ENCODE measurements at places on chromosomes 6 and 20.

- DNase-seq: no peak
Measured at GRCh38 chr20:58756450-58756775, 63.8 kb downstream of the NPEPL1 start.

DNA sequence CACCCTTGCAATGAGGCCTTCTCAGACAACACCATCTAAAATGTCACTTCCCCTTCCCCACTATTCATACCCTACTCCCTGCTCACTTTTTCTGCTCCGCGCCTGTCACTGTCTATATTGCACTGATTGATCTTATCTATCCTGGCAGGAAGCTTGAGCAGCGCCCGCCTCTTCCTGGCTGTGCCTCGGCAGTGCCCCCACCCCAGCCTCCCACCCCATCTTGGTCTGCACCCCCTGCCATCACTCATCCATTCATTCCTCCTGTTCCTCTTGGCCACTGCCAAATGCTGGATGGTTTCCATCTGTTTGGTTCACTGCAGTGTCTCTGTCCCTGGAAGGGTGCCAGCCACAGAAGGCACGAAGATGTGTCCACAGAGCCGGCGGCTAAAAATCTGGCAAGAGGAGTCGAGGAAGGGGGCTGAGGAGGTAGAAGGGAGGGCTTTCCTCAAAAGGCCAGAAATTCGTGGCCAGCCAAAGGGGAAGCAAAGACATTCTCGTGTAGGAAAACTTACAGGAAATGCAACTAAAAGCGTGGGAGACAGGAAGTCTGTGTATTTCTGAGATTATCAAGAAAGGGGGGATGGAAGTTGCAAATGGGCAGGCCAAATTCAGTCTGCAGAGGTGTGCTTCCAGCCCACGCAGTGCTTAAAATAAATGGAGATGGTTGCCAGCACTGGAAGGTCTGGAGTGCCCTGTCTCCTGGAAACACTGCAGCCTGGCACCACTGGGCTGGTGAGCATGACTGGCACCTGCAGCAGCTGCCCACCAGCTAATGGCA lies 27.6 kb downstream of the SYNJ2 start:
- no peak for DNase-seq

- DNase-seq: peak; percentile 26
Measured at GRCh38 chr6:44297063-44298038, 15.8 kb downstream of the AARS2 start.

DNA sequence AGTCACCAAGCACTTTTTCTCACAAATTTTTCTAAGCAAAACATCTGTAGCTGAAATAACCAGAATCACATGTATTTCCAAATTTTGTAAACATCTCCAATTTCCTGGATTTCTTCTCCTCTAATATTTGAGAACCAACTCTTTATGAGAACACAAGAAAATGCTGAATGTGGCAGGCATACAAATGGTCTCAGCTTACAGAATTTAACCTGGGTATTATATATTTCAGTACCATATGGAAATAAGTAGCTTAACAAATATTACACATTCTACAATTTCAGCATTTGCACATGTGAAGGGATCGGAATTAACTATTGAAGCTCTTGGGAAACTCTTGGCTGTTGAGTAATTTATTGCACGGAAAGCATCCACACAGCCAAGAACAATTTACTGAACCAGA lies 92.5 kb downstream of the TBXT start:
- no peak for DNase-seq

DNA sequence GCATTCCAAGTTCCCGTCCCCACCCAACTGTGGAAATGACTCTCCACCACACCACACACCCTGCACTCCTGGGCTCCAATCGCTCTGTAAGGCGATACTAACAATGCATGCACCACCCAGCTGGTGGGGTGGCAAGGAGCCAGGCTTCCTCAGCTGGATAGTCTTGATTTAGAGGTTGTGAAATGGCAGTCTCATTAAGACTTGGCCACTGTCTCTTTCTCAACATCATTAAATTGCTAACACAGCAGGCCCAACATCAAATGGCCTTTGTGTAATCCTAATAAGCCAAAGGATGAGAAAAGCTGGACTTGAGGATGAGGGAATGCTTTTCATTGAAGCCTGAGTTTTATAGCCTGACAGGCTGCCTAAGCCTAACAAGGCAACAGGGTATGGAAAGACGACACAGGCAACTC lies 223.7 kb downstream of the GMDS start:
- peak; percentile 45 for DNase-seq

DNA sequence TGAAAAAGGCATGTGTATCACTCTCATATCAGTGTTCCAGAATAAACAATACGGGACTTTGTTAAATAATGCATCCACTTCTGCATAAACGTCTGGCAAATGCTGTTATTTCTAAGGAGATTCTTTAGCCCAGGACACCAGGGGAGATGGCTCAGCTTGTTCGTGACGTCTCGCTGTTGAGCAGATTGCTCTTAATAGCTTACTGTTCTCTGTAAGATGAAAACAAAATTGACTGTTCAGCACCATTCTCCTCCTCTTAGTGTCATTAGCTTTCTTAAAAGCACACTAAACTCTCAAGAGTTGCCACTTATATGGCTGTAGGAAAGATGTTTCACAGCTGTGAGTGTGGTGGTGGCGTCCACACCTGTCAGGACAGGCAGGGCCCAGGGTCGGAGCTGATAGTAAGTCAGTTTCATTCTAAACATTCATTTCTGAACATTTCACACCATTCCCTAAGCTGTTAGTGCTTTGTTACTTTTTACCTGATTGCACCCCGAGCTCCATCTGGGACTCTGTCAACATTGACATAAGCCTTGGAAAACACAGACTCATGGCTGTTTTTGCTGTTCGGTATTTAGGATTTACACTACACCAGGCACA lies 132.1 kb downstream of the ZDHHC14 start:
- no peak for DNase-seq

DNA sequence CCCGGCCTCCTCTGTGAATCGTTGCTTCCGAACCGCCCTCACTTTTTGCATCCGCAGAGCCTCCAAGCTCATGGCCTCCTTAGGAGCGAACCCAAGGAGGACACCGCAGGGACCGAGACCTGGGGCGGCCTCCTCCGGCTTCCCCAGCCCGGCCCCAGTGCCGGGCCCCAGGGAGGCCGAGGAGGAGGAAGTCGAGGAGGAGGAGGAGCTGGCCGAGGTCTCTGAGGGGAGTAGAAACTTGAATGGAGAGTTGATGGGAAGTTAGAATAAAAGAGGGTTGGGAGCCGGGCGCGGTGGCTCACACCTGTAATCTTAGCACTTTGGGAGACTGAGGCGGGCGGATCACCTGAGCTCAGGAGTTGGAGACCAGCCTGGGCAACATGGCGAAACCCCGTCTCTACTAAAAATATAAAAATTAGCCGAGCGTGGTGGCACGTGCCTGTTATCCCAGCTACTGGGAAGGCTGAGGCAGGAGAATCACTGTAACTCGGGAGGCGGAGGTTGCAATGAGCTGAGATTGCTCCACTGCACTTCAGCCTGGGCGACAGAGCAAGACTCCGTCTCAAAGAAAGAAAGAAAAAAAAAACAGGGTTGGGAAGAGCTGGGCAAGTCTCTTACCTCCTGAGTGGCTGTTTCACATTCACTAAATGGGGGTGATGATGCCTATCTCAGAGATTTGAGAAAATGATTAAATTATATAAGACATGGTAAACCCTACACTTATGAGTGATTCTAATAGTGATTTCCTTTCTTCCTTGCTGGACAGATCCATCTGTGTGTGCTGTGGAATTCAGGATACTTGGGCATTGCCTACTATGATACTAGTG lies 805 bp downstream of the MSH5 start:
- DNase-seq: no peak

DNA sequence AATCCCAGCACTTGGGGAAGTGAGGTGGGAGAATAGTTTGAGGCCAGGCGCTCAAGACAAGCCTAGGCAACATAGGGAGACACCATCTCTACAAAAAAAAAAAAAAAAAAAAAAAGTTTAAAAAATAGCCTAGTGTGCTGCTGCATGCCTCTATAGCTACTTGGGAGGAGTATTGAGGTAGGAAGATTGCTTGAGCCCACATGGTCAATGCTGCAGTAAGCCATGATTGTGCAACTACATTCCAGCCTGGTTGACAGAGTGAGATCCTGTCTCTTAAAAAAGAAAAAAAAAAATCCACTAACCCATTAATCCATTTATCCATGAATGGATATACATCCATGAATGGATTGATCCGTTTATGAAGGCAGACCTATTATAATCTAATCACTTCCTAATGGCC lies 1064.6 kb upstream of the EYS start:
- DNase-seq: no peak

DNA sequence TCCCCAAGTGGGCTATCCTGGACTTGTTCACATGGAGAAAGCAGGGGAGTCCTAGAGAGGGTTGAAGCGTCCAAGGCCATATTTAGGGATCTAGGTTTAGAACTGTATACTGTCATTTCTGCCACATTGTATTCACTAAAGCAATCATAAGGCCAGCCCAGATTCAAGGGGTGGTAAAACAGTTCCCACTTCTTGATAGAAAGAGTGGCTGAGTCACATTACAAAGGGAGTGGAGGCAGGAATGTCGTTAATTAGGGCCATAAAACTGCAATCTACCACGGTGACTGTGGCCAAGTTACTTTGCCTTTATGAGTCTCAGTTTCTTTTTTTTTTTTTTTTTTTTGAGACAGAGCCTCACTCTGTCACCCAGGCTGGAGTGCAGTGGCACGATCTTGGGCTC lies 7.4 kb upstream of the UBR2 start:
- peak; percentile 93 for DNase-seq

- DNase-seq: no peak
Measured at GRCh38 chr6:47852727-47853126, 70.9 kb downstream of the OPN5 start.

- DNase-seq: no peak
Measured at GRCh38 chr6:55443238-55444134, 116.2 kb downstream of the GFRAL start.

GRCh38 chr6:38423746-38424145 lies 216.0 kb downstream of the BTBD9 start:
- DNase-seq: no peak

DNA sequence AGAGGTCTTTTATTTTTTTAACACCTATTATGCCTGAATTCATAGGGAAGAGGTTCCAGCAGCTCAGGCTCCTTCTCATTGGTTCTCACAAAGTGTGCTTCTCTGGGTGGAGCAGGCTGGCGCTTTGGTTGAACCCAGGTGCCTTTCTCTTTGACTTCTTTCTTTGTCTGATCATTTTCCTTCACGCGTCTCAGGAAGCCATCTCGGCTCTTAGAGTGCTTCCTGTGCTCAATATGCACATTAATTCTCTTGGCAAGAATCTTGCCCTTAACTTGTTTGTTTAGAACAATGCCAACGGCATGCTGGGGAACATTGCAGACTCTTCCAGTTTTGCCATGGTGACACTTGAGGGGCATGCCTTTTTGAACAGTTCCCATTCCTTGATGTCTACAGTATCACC lies 44.2 kb upstream of the RNF24 start:
- no peak for DNase-seq

DNA sequence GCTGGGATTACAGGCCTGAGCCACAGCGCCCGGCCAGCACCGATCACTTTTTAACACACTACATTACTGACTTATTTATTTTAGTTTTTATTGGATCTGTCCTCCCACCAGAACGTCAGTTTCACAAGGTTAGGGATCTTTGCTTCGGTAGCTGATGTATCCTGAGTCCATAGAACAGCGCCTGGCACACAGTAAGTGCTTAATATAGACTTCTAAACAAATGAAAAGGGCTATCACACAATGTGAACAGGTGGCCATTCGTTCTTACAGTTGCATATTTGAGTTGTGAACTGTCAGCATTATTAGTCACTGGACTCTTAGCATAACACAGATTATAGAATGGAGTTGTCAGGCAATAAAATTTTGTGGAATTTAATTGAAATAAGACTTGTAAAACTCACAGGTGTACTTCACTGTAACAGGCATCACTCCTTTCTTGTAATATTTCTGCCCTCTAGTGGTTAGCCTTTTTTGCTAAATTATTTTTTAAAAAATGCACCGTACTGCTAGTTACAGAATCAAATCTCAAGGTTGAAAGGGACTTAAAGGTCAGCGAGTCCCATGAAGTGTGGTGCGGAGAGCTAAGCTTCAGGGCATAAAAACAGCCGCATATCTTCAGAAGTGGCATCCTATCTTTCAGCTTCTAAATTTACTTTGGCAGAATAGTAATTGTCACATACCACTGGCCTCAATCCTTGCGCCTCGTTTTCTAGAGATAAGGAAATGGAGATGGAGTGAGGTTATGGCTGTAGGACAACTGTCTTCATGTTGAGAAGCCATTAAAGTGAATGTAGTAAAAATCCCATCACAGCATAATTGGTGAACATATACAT lies 3.4 kb upstream of the TBC1D7 start:
- peak; percentile 48 for DNase-seq

- no peak for DNase-seq
Measured at GRCh38 chr6:157088841-157089240, 234.5 kb downstream of the TMEM242 start.

DNA sequence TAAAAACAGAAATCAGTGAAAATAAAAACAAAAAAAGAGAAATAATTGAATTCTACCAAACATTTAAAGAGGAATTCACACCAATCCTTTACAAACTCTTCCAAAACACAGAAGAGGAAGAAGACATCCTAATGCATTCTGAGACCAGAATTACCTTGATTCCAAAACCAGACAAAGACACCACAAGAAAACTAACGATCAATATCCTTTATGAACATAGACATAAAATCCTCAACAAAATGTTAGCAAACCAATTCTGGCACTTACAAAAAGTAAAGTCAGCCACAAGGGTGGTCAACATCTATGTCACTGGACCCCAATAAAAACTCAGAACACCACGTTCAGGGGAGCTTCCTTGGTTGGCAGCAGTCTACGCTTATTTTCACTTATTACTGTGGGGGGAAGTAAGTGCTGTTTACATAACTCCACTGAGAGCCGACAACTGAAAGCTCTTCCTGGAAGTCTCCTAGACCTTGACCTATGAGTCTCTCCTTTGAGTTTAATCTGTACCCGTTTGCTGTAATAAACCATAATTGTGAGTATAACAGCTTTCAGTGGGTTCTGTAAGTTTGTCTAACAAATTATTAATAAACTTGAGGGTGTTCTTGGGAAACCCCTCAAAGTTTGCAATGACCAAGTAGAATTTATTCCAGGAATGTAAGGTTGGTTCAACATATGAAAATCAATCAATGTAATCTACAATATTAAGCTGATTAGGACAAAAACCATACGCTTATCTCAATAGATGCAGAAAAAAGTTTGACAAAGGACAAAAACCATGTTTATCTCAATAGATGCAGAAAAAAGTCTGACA lies 24.5 kb downstream of the GZF1 start:
- no peak for DNase-seq

GRCh38 chr6:159919800-159920199 lies 29.0 kb downstream of the MAS1 start:
- DNase-seq: no peak

DNA sequence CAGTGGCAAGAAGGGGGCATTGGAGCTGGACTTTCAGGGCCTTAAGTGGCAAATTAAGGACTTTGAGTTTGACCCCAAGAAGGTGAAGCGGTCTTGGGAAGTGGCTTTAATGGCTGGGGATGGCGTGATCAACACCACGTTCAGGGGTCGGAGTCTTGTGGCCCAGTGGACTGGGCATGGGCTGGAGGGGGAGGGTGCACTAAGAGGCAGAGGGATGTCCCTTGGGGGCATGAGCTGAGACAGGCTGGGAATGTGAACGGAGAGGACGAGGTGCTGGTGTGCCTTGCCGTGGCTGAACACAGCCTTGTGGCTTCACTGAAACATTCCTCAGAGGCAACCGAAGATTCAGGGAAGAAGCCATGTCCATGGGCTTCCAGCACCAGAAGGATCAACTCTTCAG lies 227.0 kb downstream of the SYNDIG1 start:
- no peak for DNase-seq

GRCh38 chr6:149190224-149190831 lies 127.2 kb upstream of the TAB2 start:
- DNase-seq: no peak

All from LoVo (cell line).